HFFc6 (cell line): ENCODE measurements at places on chromosomes 12 and 14.

GRCh38 chr12:113162102-113163029 lies 12.8 kb downstream of the CFAP73 start:
- DNase-seq: no peak

DNA sequence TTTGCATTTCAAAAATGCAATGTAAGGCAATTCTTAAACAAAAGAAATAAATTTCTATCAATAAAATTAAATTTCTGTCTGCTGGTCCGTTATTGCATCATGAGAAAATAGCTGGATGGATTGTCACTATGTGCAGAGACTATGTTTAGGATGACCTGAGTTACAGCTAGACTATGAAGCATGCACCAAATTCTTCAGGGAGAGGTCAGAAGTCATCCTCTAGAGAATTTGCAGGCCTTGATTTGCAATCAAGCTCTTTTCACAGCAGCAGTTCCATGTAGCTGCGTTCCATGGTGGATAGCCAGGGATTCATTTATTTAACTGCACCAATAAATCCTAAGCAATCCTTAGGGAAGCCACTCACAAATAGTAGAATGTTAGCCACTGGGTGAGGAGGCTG lies 253.7 kb downstream of the MSRB3 start:
- DNase-seq: peak; percentile 78

DNA sequence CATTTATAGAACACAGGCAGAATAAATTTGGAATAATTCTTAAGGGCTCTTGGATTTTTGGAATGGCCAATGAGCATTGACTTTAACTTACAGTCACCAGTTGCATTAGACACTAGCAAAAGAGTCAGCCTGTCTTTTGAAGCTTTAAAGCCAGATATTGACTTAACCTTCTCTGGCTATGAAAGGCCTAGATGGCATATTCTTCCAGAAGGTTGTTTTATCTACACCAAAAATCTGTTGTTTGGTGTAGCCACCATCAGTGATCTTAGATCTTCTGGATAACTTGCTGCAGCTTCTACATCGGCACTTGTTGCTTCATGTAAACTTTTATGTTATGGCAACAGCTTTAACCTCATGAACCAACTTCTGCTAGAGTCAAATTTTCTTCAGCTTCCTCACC lies 10.4 kb downstream of the PCNX1 start:
- DNase-seq: no peak

DNA sequence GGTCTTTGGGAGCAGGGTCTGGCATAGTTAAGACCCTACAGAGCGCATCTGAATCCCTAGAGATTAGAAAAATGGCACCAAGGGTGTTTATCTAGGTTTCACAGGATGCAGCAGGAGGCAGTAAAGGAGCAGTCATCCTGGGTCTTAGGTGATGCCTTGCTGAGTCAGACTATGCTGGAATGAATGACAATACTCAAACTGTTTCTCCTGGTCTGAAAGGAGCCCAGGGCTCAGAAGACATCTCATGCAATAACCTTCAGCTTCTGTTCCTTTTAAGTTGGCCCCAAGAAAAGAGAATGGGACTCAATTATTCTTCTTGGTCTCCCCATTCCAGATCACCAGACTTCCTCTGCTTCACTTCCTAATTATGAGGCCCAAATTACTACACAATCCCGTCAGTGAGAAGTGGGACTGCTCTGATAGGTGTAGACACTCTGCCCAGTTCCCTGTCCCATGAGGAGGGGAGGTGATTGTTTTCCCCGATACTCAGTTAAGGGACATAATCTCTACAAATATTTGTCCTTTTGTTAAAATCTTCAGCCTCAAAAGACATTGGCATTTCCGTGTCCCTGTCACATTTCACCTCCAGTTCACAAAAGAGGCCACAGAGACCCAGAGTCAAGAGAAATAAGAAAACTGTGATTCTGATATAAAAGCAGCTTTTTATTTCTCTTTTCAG lies 14.8 kb upstream of the APOF start:
- DNase-seq: peak; percentile 30

DNA sequence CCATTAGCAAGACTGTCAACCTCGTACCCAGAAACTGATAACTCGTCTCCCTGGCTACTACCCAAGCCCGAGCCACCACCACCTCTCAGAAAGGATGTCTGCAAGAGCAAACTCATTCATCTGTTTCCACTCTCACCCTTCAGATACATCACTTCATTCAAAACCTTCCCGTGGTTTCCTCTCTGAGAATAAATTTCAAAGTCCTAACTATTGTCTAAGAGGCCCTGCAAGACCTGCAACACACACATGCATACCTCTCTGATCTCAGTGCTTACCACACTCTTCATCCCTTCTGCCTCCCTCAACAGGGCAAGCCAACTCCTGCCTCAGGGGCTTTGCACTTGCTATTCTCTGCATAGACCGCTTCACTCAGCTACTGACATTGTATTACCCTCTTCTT lies 40.6 kb downstream of the PPP1R13B start:
- DNase-seq: no peak

DNA sequence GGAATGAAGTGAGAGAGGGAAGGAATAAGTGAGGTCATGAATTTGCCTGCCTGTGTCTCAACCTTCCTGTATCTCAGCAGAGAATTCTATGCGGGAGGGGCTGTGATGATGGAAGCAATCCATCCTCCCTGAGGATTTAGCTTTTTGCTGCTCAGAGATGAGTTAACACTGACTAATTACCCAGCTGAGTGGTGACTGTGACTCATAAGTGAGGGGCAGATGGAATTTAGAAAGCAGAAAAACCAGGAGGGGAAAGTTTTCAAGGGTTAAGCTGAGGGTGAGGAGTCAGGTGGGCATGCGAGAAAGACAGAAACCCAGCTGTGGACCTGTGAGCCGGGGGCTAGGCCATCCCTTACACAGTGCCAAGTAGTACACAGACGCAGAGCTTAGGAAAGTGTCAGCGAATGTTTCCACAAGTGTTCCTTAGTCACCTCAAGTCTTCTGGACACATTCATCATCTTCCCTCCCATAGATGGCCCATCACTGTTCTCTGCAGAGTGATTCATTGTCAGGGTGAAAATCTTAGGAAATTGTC lies 277.9 kb downstream of the IPO8 start:
- peak; percentile 57 for DNase-seq

- DNase-seq: peak; percentile 59
Observed at GRCh38 chr14:34340025-34340625, 121.9 kb downstream of the SPTSSA start.

- DNase-seq: no peak
Observed at GRCh38 chr14:81415781-81416180, 15.7 kb upstream of the STON2 start.

GRCh38 chr12:53677800-53678148 lies 1.9 kb upstream of the ATP5MC2 start:
- no peak for DNase-seq

- DNase-seq: no peak
Observed at GRCh38 chr14:19754172-19754571, 10.8 kb downstream of the OR4Q3 start.

GRCh38 chr14:65780566-65780965 lies 368.0 kb downstream of the FUT8 start:
- no peak for DNase-seq

DNA sequence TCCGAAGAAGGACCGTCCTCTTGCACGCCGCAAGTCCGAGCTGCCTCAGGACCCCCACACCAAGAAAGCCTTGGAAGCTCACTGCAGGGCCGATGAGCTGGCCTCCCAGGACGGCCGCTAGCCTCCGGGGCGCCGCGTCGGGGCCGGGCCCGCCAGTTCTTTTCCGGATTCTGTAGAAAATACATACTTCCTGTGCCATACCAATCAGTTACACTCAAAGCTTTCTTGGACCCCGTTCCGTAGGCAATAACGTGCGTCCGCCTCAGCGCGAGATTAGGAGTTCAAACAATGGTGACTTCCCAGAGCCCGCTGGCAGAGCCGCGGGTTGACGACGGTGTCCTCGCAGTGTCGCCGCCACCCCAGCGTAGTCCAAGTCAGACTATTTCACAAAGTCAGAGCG lies 39.2 kb upstream of the DYNC1H1 start:
- DNase-seq: no peak

GRCh38 chr12:57741844-57742738 lies 2.7 kb upstream of the TSPAN31 start:
- DNase-seq: no peak

- peak; percentile 84 for DNase-seq
Observed at GRCh38 chr12:27822076-27822712, 42.2 kb upstream of the MANSC4 start.

DNA sequence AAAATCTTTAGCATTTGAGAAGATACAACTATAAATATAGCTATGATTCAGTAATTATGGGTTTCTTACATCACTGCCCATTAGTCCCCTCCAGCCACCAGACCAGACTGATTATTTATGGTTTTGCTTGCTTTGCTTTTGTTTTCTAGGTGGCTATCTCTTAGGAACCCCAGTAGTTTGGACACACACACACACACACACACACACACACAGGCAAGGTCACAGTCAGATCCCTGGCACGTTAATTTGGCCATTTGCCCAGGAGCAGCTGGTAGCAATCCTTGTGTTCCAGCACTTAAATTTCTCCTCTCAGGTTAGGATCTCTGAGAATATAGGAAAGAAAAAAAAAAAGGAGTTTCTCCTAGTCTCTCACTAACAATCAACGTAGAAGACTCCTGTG lies 90.2 kb upstream of the RESF1 start:
- peak; percentile 70 for DNase-seq

DNA sequence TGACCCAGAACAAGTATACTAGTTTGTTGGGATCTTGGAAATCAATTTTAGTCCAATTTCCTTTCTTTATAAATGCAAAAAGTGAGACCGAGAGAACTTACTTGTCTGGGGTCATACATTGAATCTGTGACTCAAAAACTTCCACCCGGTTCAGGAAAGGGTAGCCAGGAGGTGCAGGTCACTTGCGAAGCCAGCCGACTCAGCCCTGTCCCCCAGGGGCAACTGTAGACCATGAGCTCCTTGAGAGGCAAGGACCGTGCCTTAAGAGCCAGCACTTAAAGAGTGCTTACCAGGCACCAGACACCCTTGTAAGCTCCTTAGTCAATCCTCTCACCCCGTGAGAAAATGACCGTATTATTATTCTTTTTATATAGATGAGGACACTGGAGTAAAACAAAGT lies 505 bp upstream of the BCDIN3D start:
- no peak for DNase-seq

GRCh38 chr12:23884909-23885308 lies 64.6 kb downstream of the SOX5 start:
- no peak for DNase-seq

- DNase-seq: no peak
Observed at GRCh38 chr12:94123127-94123526, 25.2 kb upstream of the PLXNC1 start.

- DNase-seq: peak; percentile 30
Observed at GRCh38 chr12:104763168-104763805, 194.8 kb downstream of the SLC41A2 start.

GRCh38 chr12:95836185-95836609 lies 22.6 kb upstream of the SNRPF start:
- DNase-seq: peak; percentile 62

DNA sequence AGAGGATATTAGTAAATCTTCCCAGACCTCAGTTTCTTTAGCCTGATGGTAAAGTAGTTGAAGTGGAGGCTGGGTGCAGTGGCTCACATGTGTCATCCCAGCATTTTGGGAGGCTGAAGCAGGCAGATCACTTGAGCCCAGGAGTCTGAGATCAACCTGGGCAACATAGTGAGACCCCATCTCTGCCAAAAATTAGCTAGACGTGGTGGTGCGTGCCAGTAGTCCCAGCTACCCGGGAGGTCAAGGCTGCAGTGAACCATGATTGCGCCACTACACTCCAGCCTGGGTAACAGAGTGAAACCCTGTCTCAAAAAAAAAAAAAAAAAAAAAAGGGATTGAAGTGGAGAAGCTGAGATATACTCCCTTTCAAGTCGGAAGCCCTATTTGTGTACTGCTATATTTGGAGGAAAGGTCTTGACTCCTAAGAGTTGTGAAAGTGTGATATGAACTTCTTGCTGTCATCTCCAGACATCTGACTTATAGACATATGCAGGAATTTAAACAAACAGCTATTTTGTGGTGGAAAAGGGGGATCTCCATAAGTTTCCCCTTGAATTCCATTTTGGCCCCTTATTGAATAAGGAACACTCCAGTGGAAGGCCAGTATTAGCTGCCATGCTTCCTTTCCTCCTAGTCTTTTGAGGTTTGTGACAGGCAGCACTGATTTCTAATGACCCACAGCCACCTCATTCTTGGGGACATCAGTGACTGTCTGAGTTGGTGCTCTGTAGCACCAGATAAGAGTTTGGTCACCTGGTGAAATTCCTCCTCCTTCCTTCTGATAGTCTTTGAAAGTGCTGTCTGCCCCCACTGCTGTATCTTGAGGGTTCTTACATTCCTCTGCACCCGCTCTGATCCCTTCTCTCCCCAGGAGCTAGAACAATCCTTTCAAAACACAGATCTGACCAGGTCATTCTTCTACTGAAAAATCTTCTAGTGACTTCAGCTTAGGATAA lies 7.4 kb downstream of the ELK3 start:
- no peak for DNase-seq

DNA sequence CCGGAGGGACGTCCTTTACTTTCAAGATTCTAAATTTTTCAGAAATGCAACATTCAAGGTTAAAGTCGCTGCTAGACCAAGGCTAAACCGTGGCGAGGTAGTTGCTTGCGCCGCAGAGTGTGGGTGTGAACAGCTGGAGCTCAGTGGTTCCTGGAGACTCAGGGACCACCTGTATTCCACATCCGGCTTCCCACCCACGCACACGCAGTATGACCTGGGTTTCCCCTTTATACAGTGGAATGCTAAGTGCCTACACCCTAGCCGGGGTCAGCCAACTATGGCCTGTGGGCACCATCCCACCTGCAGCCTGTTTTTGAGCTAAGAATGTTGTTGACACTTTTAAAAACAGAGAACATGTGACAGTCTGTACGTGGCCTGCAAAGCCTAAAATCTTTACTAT lies 42.9 kb upstream of the TESC start:
- no peak for DNase-seq

GRCh38 chr14:93830753-93831461 lies 42.6 kb upstream of the PRIMA1 start:
- DNase-seq: no peak

DNA sequence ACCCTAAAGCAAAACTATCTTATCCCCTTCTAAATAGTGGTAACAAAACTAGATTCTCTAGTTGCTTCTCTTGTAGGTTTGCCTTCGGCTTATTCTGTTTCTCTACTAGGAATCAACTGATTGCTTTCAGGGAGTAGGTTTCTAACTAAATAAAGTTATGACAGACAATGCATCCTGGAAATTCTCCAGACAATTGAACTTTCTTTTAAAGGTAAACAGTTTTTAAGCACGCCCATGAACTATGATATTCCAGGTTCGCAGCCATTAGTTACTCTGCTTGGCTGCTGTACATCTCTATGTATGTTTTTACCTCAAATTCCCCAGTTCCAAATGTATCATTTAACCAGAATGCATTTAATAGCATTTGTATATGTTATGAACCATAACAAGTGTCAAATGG lies 23.9 kb downstream of the EIF2S3B start:
- no peak for DNase-seq

GRCh38 chr14:94426526-94426925 lies 26.1 kb downstream of the SERPINA11 start:
- no peak for DNase-seq

- DNase-seq: no peak
Observed at GRCh38 chr12:25800101-25800500, 158.4 kb upstream of the RASSF8 start.

- no peak for DNase-seq
Observed at GRCh38 chr12:38538319-38538718, 221.7 kb downstream of the ALG10B start.

- DNase-seq: no peak
Observed at GRCh38 chr12:131074221-131075083, 120.7 kb downstream of the ADGRD1 start.
